ENCODE measurements at places on chromosomes 6 and 20.

DNA sequence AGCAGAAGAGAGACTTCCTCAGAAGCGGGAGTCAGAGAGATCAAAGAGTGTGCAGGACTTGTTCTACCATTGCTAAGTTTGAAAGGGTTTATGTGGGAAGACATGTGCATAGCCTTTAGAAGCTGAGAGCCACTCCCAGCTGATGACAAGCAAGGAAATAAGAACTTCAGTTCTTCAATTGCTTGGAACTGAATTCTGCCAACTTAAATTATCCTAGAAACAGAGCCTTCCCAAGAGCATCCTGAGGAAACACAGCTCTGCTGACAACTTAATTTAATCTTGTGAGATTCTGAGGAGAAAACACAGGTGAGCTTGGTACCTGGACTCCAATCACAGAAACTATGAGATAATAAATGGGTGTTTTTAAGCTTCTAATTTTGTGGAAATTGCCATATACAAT lies 150.6 kb upstream of the OGFRL1 start:
- H3K4me3 ChIP-seq: no peak overlapping the region
- peaks cover 18% of the 10 kb centered on the region for H3K27me3 ChIP-seq
- H3K27ac ChIP-seq: no peak overlapping the region
- H3K36me3 ChIP-seq: peaks cover 5% of the 10 kb centered on the region

DNA sequence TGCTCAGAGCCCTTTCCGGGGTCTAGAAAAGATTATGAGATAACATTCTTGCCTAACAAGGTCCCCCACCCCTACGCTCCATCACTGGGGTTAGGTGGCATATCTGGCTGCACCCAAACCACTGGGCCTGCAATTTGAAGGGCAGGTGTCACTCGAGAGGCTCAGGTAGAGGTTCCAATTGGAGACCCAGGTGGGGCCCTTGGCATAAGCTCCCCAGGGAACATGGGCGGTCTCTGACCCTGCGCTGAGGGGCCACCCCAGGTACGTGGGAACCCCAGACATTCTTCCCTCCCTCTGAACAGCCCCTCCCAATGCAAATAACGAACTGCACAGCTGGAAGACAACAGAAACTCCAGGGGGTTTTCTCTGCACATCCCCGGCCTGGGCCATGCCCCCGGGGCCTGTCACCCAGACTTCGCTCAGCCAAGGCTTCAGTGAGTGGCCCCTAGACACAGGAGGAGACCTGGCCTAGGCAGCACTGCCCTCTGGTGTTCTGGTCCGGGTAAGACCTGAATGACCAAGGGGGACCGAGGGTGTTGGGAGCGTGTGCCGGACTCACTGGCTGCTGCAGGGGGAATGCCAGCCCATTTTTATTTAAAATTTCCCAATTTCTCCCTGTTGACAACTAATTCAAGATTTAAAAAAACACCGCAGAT lies 47.5 kb downstream of the DSTN start:
- no peak overlapping the region for H3K4me3 ChIP-seq
- H3K27ac ChIP-seq: no peak overlapping the region
- H3K4me1 ChIP-seq: peaks cover 16% of the 10 kb centered on the region
- DNase-seq: peak; percentile 55
- no peaks in the 10 kb centered on the region for H3K27me3 ChIP-seq

DNA sequence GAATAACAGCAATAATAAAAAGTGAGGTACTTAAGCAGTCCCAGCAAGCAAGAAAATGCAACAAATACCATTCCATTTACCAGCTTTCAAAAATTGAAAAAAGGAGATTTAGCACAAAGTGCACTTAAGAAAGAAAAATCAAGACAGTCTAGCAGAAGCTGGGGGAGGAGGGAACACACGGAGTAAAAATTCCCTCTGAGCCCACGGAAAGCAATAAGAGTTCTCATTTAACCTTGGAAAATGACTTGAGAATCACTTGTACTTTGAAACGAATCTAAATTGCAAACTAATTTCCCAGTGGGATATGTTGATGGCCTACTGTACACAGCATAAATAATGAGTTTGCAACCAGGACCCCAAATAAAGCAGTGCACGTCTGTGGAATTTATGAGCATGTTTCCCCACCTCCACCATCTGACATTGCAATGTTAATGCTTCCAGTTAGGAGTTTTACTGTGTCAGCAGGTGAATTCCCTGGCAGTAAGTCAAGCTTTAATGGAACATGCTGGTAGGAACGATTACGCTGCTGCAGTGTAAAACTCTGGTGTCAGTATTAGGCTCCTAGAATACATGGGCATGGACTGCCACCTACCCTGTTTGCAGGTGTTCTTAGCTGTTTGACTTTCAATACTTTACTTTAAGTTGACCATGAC lies 386.8 kb downstream of the HDGFL1 start:
- DNase-seq: no peak
- peaks cover 12% of the 10 kb centered on the region for H3K4me1 ChIP-seq
- no peak overlapping the region for H3K27ac ChIP-seq
- H3K27me3 ChIP-seq: no peaks in the 10 kb centered on the region

- H3K36me3 ChIP-seq: no peaks in the 10 kb centered on the region
- no peaks in the 10 kb centered on the region for H3K27me3 ChIP-seq
- no peak overlapping the region for H3K27ac ChIP-seq
- no peak for DNase-seq
These were observed 452.8 kb downstream of the RFPL4B start for GRCh38 chr6:112799889-112800288.

GRCh38 chr6:40778196-40778595 lies 191.0 kb upstream of the LRFN2 start:
- H3K36me3 ChIP-seq: no peaks in the 10 kb centered on the region
- H3K27ac ChIP-seq: no peak overlapping the region
- DNase-seq: no peak
- H3K4me1 ChIP-seq: no peaks in the 10 kb centered on the region
- H3K4me3 ChIP-seq: no peak overlapping the region
- H3K27me3 ChIP-seq: peaks cover 6% of the 10 kb centered on the region

DNA sequence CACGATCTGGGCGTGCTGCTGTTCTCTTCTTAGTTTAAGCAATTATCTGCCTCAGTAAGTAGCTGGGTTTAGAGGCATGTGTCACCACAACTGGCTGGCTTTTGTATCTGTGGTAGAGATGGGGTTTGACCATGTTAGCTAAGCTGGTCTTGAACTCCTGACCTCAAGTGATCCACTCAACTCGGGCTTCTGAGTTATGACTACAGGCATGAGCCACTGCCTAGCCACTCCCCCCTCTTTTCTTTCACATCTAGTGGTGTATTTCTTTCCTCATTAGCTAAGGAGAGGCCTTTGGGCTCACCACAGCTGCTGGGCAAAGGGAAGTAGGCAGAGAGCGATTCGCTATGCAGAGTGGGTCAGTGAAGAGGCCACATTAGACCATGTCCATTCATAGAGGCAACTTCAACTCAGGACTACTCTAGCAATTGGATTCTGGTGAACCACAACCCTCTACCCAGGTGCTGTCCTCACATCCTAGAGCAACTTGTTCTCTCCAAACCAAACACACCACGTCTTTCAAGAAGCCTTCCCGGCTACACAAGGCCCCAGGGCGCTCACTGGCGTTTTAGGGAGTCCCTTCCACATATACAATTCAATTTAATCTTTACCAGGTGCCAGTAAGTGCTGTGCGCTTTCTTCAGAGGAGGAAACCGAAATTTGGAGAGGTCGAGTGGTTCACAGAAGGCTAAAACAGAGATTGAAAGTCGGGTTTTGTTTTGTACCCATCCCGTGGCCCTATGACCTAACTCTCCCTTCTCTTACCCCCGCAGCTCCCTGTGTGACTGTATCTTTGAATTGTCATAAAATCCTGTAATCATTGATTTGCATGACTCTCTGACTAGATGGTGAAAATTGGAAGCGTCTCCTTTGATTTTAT lies 26.5 kb upstream of the GFOD1 start:
- peaks cover 3% of the 10 kb centered on the region for H3K27me3 ChIP-seq
- DNase-seq: no peak
- no peak overlapping the region for H3K4me3 ChIP-seq
- H3K36me3 ChIP-seq: no peaks in the 10 kb centered on the region

DNA sequence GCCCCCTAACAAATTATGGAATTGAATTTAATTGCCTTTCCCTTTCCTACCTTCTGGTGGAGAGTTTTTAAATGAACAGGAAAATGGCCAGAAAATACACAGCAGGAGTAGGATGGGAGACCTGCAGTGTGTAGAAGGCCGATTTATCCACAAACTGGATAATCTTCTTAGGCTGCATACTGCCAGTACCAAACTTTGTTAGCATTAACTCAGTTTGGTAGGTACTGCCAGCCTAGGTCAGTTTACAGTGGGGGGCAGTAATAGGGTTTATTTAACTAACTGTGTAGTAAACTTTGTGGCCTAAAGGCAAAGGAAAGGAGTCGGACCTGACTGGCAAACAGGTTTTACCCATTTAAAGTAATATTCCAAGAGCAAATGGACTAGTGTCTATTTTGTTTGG lies 4.6 kb downstream of the NCOA3 start:
- H3K27me3 ChIP-seq: no peaks in the 10 kb centered on the region
- H3K4me1 ChIP-seq: peaks cover 81% of the 10 kb centered on the region
- no peak overlapping the region for H3K27ac ChIP-seq
- H3K36me3 ChIP-seq: no peaks in the 10 kb centered on the region
- no peak overlapping the region for H3K4me3 ChIP-seq

DNA sequence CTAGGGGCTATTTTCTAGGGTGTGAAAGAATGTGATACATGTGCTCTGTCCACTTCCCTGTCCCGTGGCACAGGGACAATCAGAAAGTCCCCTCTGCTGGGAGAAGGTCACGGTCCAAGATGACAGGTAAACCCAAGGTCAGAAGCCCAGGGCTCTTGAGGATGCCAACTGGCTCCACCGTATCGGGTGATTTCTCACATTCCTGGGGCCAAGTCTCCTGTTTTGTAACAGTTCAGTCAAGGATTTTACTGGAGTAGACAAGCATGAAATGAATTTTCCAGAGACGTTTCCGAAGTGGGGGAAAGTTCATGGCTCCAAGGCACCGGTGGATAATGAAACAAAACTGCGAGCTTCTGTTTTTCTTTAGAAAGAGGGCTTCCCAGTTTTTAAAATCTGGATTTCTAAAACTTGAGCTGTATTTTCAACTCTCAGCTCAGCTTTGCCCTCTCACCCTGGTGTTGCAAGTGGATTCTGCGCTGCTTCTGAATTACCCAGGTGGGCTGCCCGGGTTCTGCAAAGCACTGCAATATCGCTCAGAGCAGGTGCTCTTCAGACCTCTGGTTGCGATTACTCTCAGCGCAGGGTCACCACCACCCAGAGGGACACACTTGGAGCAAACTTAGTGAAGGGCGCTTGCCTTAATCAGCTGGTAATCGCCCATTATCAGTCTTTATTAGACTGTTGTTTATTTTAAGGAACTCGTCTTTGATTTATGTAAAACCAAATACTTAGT lies 64.4 kb upstream of the TMEM170B start:
- H3K4me1 ChIP-seq: no peaks in the 10 kb centered on the region
- H3K27me3 ChIP-seq: peaks cover 6% of the 10 kb centered on the region
- no peak overlapping the region for H3K4me3 ChIP-seq
- no peaks in the 10 kb centered on the region for H3K36me3 ChIP-seq
- no peak for DNase-seq
- H3K27ac ChIP-seq: no peak overlapping the region

DNA sequence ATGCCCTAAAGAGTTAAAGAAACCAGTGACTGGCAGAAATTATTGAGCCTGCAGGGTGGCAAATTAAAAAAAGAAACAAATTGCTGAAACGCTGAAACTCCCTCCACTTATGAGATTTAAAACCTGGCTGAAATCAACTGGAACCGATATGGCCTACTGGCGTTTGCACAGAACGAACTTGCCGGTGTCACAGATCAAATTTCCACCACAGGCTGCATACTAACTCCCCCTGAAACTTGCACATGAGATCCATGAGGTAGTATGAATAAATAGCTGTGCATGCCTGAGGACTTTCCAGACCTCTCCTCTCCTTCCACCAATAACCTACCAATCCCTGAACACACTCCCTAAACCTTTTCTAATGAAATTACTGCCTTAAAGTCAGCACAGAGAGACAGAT lies 150.4 kb downstream of the RNGTT start:
- H3K4me3 ChIP-seq: no peak overlapping the region
- H3K36me3 ChIP-seq: peaks cover 7% of the 10 kb centered on the region
- no peaks in the 10 kb centered on the region for H3K27me3 ChIP-seq
- no peak overlapping the region for H3K27ac ChIP-seq
- no peak for DNase-seq

All from naive thymus-derived CD8-positive, alpha-beta T cell (primary cell).